ENCODE measurements at places on chromosomes 2 and 18. TPM values are rescaled to one million over a fixed set of nuclear protein-coding genes. Genes with fewer than 3 reads are reported as not detected.

Gene CRYGD
- not detected for total RNA-seq

Gene ASB18
- not detected for total RNA-seq

Gene IL36RN
- total RNA-seq = 0.14 TPM

Gene UGT1A10
- not detected for total RNA-seq

Gene SLC4A1AP
- 28.9 TPM for total RNA-seq

Gene FAM98A
- 66.6 TPM for total RNA-seq

Gene PARD3B
- 0.94 TPM for total RNA-seq

Gene KCNE4
- total RNA-seq = 0.64 TPM

Gene AOX1
- total RNA-seq = 5.7 TPM

Gene ABCG5
- not detected for total RNA-seq

Gene MTCL1
- 55.6 TPM for total RNA-seq

Gene WDFY1
- total RNA-seq = 36.8 TPM

Gene CCDC85A
- total RNA-seq = 0.32 TPM
